ENCODE measurements at places on chromosomes 3 and 15. TPM values are rescaled to one million over a fixed set of nuclear protein-coding genes. Genes with fewer than 3 reads are reported as not detected.

- DNase-seq, result no peak
Observed at GRCh38 chr3:134065252-134066157, 35.8 kb upstream of the SLCO2A1 start.

DNA sequence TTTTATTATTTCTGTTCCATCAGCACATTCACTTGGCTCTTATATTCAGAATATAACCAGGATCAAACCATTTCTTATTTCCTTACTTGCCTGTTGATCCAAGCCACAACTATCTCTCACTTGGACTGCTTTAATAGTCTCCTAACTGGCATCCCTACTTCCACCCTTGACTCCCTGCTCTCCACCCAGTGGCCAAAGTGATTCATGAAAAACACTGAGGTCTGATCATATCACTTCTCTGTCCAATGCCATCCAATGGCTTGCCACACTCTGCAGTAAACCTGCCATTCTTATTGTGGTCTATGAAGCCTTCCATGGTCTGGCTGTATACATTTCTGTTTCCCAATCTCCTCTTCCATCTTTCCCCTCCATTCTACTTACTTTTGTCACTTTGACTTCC, 576.1 kb downstream of the PDCD6IP start:
- no peak for DNase-seq

DNA sequence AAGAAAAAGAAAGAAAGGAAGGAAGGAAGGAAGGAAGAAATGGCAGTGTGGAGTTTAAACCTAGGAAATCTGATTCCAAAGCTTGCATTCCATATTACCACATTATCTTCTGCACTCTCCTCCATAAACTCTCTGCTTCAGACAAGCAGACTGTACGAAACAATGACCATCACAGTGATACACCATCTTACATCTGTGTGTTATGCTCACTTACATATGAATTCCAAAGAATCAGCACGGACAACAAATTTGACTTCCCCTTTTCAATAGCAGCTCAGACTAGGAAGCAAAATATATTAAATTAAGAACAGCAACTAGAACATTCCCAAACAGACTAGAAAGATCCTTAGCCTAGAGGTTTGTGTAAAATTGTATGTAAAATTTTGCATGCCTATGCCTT, 18.0 kb upstream of the PPM1L start:
- DNase-seq, result no peak

- no peak for DNase-seq
Observed at GRCh38 chr3:41502023-41502422, 302.7 kb downstream of the CTNNB1 start.

GRCh38 chr3:184899953-184900595, 88.1 kb downstream of the VPS8 start:
- no peak for DNase-seq

GRCh38 chr3:69012800-69013252, 658 bp downstream of the EOGT start:
- peak; percentile 57 for DNase-seq

The NOX5 gene
- 2.6 TPM for total RNA-seq

DNA sequence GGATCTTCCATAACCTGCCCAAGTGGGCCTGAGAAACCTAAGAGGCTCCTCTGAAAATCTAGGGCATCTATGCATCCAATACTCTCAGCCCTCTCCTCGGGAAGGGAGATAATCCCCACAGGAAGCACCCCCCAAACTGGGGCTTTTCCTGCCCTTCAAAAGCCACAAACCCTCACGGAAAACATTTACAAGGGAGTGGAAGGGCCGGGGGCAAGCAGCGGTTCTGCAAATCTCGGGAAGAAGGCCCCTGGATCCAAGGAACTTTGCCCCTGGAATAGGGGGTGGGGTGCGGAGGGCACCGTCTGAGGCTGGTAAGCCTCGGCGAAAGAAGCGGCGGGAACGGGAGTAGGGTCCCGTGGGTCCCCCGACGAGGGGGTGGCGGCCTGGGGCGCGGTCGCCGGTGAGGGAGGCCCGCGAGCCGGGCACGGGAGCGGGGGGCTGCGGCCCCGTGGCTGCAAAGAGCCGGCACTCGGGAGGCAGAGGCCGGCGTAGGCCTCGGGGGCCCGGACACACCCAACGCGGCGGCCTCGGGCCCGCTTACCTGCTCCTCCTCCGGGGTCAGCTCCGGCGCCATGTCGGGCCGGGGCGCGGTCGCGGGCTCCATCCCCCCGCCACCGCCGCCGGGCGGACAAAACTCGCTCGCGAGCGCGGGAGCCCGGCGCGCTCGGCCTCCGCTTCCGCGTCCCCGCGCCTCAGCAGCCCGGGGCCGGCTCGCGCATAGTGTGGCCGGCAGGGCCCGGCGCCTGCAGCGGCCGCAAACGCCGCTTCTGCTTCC, 755 bp downstream of the PTPN9 start:
- DNase-seq, result no peak

GRCh38 chr15:31336593-31337295, 10.1 kb downstream of the KLF13 start:
- no peak for DNase-seq

Data from breast epithelium (tissue), 4 donors.